Fibroblast of skin of right biceps (primary cell): ENCODE measurements at places on chromosomes 4 and X.

- DNase-seq, result peak; percentile 13
Measured at GRCh38 chr4:6562931-6563901, 11.8 kb upstream of the MAN2B2 start.

DNA sequence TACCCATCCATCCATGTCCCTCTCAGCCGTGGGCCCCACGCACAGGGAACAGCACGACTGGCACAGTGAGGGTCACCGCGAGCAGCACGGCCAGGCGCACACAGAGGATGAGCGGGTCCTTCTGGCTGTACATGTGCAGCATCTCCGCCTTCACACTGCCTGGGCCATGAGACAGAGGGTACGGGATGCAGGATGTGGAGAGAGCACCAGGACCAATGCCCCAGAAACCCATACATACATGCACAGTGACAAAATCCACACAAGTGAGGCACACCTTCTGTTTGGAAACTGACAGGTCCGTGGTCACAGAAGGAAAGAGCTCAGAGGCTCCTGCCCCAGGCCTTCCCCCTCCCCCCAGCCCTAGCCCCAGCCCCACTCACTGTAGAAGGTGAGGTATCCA lies 9.5 kb downstream of the SLC38A5 start:
- DNase-seq, result no peak

GRCh38 chr4:37770016-37770415 lies 56.5 kb upstream of the PGM2 start:
- DNase-seq, result peak; percentile 66

GRCh38 chrX:10567136-10567535 lies 53.2 kb downstream of the MID1 start:
- DNase-seq, result no peak

GRCh38 chr4:142556570-142557238 lies 289.4 kb downstream of the INPP4B start:
- no peak for DNase-seq
